MCF 10A (cell line): ENCODE measurements at places on chromosomes 4 and X. TPM values are rescaled to one million over a fixed set of nuclear protein-coding genes. Genes with fewer than 3 reads are reported as not detected.

Gene PFKFB1
- 0.27 and 0.37 TPM in 2 replicates for total RNA-seq

Gene PPM1K
- 19.5 and 21.0 TPM in 2 replicates for total RNA-seq

Gene ZNF674
- total RNA-seq = 7.2 and 9.7 TPM in 2 replicates

Gene C1QTNF7
- not detected in 2 replicates for total RNA-seq

Gene ASMT
- not detected in 2 replicates for total RNA-seq

Gene FAM47E
- total RNA-seq = 1.0 TPM in 2 replicates

Gene CT45A1
- not detected in 2 replicates for total RNA-seq

Gene SHOX
- not detected in 2 replicates for total RNA-seq

Gene C4orf51
- total RNA-seq = not detected in 2 replicates

Gene DMP1
- total RNA-seq = not detected in 2 replicates

Gene MXRA5
- total RNA-seq = not detected in 2 replicates

Gene TMEM164
- 39.2 and 39.4 TPM in 2 replicates for total RNA-seq

Gene SH3D19
- 42.8 and 51.3 TPM in 2 replicates for total RNA-seq

Gene SH3TC1
- 20.4 and 28.8 TPM in 2 replicates for total RNA-seq

Gene TMPRSS11B
- not detected in 2 replicates for total RNA-seq

Gene FAM241A
- 8.2 and 10.9 TPM in 2 replicates for total RNA-seq

Gene ATOH1
- not detected in 2 replicates for total RNA-seq

Gene DMRTC1B
- total RNA-seq = not detected in 2 replicates

Gene GATA1
- total RNA-seq = not detected in 2 replicates

Gene NIPAL1
- total RNA-seq = 6.8 and 10.0 TPM in 2 replicates
